Cerebellar nuclear complex (tissue), 1 donor: ENCODE measurements at places on chromosomes 6 and 20.

- no peak for DNase-seq
Measured at GRCh38 chr6:12354499-12354898, 64.3 kb downstream of the EDN1 start.

DNA sequence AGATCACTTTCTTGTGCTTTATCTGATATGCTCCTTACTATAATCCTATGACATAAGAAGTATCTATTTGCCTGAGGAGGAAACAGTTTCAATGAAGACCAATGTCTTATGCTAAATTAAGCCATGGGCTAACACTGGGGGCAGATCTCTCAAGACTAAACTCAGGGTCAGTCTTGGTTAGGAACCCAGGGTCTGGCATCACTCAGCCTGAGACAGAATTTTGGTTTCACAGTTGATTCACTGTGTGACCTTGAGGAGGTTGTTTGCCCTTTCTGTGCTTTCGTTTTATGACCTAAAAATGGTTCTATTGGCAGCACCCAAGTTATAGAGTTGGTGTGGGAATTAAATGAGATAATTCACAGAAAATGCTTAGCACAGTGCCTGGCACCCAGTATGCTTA is 4.9 kb upstream of the BCAS1 start:
- DNase-seq: no peak

GRCh38 chr20:50292591-50293283 is 102.1 kb downstream of the CEBPB start:
- no peak for DNase-seq

- no peak for DNase-seq
Measured at GRCh38 chr6:89555806-89556205, 82.7 kb downstream of the LYRM2 start.
